ENCODE measurements at places on chromosomes 7 and 10. TPM values are rescaled to one million over a fixed set of nuclear protein-coding genes. Genes with fewer than 3 reads are reported as not detected.

KCNH2 gene
- 3.6 TPM for total RNA-seq

DNA sequence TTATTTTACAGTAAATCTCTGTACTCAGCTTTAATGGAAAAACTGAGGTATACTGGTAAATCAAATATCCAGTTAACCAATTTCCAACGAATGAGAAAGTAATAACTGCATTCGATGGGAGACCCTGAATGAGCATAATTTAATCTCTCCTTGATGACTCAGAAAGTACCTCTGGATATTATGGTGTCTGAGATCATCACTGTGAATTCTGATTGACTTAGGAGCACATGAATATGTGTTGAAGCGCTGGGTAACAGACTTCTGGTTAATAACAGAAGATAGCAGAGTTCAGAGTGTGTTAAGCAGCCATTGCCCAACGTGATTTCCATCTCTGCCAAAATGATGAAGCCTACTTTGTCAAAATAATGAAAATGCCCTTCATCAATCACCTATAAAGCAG, 116.6 kb downstream of the NRP1 start:
- H3K27ac ChIP-seq = no peak overlapping the region
- H3K4me1 ChIP-seq = no peaks in the 10 kb centered on the region
- H3K4me3 ChIP-seq = no peak overlapping the region
- no peaks in the 10 kb centered on the region for H3K36me3 ChIP-seq
- no peak for DNase-seq
- H3K27me3 ChIP-seq = no peaks in the 10 kb centered on the region

- no peak for DNase-seq
- no peaks in the 10 kb centered on the region for H3K36me3 ChIP-seq
- no peaks in the 10 kb centered on the region for H3K4me1 ChIP-seq
- no peaks in the 10 kb centered on the region for H3K27me3 ChIP-seq
Observed at GRCh38 chr7:8582728-8583127, 149.3 kb downstream of the NXPH1 start.

TDRD1 gene
- total RNA-seq = 0.78 TPM

DNA sequence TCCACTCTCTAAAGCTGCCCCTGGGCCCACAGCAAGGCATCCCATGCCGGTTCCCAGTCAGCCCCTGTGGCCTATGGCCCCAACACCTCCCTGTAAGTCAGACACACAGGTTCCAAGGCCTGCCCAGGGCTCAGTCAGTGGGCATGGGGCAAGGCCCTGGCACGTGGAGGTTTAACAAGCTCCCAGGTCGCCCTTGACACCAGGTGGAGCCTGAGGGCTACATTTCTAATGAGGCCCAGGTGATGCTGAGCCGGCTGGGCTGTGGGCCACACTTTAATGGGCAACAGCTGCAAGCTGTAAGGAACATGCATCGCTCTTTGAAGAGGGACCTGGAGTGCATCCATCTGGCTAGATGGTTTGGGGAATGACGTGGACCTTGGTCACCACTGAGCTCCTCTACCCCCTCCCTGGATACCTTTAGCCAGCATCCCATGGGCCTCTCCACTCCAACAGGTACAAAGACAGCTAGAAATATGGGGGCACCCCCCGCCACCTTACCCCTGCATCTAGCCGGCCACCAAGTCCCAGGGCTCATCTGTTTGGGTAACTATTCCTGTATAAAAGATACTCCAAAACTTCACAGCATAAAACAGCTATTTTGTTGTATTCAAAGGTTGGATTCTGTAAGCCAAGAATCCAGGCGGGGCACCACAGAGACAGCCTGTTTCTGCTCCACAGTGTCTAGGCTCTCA, 122.5 kb downstream of the OAT start:
- no peaks in the 10 kb centered on the region for H3K27me3 ChIP-seq
- DNase-seq = no peak
- H3K4me1 ChIP-seq = no peaks in the 10 kb centered on the region
- no peaks in the 10 kb centered on the region for H3K36me3 ChIP-seq

DNA sequence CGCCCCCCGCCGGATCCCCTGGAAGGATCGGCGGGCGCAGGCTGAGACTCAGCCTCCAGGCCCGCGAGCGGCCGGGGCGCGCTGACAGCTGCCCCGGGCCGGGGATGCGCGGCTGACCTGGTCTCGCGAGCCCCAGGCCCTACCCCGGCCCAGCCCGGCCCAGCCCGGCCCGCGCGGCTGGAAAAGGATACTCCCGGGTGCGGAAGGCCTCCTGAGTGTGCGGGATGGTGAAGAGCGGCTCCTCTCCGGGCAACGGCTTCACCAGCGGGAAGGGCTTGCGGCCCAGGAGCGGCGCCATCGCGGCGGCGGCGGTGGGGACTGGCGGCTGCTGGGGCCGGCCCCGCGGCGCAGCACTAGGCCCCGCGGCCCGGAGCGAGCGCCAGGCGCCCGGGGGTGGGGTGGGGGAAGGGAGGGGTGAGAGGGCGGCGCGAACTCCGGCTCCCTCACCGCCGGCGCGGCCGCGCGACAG, 423 bp downstream of the BAZ1B start:
- peak overlapping the region; percentile 91 for H3K4me3 ChIP-seq
- H3K36me3 ChIP-seq = no peaks in the 10 kb centered on the region
- peaks cover 38% of the 10 kb centered on the region for H3K4me1 ChIP-seq
- no peaks in the 10 kb centered on the region for H3K27me3 ChIP-seq

DNA sequence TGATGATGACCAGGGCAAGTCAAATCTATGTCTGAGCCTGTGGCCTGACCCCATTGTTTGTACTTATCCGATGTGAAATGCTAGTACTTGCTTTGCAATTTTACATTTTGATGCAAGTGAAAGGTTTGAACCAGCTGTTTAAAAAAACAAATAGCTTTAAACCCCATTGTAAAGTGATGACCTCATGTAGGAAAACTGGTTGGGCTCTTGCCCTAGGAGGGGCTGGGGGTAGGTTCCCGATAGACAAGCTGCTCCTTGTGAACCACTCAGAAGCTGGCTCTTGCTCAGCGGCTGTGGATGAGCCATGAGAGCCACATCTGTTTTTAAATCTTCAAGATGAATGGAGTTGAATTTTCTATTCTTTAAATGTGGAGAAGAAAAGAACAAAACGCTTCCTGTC, 185.3 kb downstream of the WDR11 start:
- H3K27ac ChIP-seq = no peak overlapping the region
- H3K4me3 ChIP-seq = no peak overlapping the region
- H3K4me1 ChIP-seq = no peaks in the 10 kb centered on the region
- peak; percentile 8 for DNase-seq
- H3K36me3 ChIP-seq = no peaks in the 10 kb centered on the region

- no peaks in the 10 kb centered on the region for H3K36me3 ChIP-seq
- no peaks in the 10 kb centered on the region for H3K4me1 ChIP-seq
- no peak overlapping the region for H3K27ac ChIP-seq
- H3K27me3 ChIP-seq = no peaks in the 10 kb centered on the region
Observed at GRCh38 chr7:99258501-99258900, 14.1 kb upstream of the MYH16 start.

LIPJ gene
- not detected for total RNA-seq

Data from body of pancreas (tissue), 4 donors.